Right forelimb (tissue), 1 donor: ENCODE measurements at places on chromosomes 4 and X.

DNA sequence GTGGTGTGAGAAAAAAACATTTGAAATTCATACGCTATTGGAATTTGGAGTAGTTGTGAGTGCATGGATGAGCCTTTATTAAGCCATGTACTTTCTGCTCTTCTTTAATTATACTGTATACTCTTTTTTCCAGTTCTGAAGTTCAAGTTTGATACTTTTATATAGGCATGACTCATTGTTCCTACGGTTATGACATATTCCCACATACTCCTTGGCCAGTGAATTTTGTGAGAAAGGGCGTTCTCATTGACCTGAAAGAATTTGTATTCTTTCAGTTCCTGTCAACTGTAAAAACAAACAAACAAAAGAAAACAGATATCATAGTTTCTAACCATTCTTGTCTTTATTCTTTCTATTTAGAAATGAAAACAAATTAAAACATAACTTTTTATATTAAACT is 407.3 kb downstream of the MAPK10 start:
- DNase-seq = no peak

GRCh38 chr4:123497340-123497739 is 100.7 kb downstream of the SPRY1 start:
- DNase-seq = no peak

GRCh38 chr4:168646001-168646768 is 149.3 kb downstream of the PALLD start:
- DNase-seq = no peak

DNA sequence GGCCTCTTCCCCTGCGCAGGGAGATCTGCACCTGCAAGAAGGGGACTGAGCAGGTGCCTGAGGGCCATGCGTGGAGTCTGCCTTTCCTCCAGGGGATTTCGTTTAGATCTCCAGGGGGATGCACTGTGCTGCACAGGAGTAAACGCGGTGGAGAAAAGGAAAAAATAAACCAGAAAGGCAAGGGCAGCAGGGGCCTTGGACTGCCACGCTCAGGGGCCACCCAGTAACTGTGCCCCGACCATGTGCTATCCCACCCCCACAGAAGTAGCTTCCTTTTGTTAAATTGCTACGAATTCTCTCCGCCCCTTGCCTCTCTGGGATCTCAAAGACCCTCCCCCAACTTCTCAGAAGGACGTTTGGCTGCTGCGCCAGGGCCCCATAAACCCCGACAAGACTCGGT is 17.2 kb upstream of the HMX1 start:
- no peak for DNase-seq

DNA sequence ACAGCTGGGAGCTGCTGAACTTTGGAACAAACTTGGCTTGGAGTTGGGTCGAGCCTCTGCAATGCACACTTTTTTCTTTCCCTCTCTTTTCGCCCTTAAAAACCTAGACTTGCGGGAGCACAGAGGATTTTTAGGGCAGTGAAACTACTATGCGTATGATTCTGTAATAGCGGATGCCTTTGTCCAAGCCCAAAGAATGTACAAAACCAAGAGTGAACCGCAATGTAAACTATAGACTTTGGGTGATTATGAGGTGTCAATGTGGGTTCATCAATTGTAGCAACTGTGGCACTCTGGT is 493 bp upstream of the SH3D19 start:
- DNase-seq = no peak

- no peak for DNase-seq
These were observed 1064.7 kb upstream of the GRIA3 start for GRCh38 chrX:122119361-122119760.

DNA sequence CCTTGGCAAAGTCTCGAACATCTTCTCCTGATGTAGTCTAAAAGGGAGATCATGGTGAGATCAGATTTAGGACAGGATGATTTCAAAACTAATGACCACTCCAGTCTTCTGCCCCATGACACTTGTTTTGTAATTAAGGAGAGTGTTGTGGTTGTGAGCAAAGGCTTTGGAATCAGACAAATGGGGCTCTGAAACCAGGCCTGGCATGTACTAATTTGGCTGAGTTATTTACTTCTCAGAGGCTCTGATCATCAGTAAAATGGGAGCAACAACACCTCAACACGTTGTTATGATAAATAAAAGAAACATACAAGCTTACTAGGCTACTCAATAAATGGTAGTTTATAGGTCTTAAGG is 106.9 kb upstream of the FTHL17 start:
- DNase-seq = no peak
